Kidney tubule cell (primary cell): ENCODE measurements at places on chromosomes 12 and 14.

- DNase-seq = no peak
These were observed 263.5 kb downstream of the DPF3 start for GRCh38 chr14:72630374-72630773.

GRCh38 chr14:34710744-34711143 is 3.6 kb downstream of the CFL2 start:
- no peak for DNase-seq

GRCh38 chr14:25053585-25053984 is 3.6 kb upstream of the STXBP6 start:
- DNase-seq = no peak

GRCh38 chr14:81390696-81391095 is 9.4 kb downstream of the STON2 start:
- DNase-seq = no peak

DNA sequence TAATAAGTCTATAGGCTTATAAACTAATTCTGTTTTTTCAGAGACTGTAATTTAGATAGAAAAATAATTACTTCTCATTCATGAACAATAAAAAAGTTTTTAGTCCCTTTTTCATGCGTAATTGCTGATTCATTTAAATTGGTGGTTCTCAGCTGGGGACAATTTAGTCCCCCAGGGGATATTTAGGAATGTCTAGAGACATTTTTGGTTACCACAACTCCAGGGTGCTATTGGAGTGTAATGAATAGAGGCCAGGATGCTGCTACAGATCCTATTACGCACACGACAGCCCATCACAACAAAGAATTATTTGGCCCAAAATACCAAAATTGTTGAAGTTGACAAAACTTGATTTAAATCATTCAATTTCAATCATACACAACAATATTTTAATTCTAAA is 22.8 kb upstream of the VCPKMT start:
- DNase-seq = no peak

GRCh38 chr14:103629503-103630121 is 601 bp downstream of the KLC1 start:
- DNase-seq = peak; percentile 31

DNA sequence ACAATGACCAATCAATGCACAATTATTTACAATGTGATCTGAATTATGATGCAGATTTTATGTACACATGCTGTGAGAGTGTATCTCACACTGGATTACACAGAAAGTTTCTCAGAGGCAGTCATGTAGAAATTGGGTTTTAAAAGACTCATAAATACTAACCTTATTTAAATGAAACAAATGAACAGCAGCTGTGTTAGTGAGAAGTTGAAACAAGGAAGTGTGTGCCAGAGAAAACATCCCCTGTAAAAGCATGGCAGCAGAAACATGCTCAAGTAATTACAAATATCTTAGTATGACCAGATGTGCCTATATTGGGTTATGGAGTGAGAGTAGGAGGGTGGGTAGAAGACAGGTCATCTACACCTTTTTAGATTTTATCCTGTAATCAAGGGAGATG is 723.7 kb downstream of the C12orf50 start:
- DNase-seq = no peak
